Osteocyte (in vitro differentiated cells): ENCODE measurements at places on chromosomes 11 and 22. TPM values are rescaled to one million over a fixed set of nuclear protein-coding genes. Genes with fewer than 3 reads are reported as not detected.

MAJIN gene
- not detected in 2 replicates for total RNA-seq

DUSP8 gene
- 5.4 and 7.7 TPM in 2 replicates for total RNA-seq

PARVG gene
- total RNA-seq: not detected in 2 replicates

TMEM191B gene
- total RNA-seq: 0.70 TPM in 1 of 2 replicates, not detected in the other

MAP6 gene
- 2.3 and 3.0 TPM in 2 replicates for total RNA-seq

GRCh38 chr11:62850911-62851806 is 11.8 kb upstream of the WDR74 start:
- H3K27ac ChIP-seq: no peak overlapping the region
- no peak overlapping the region for H3K4me3 ChIP-seq
- no peak for DNase-seq
- peaks cover 37% of the 10 kb centered on the region for H3K36me3 ChIP-seq
- no peaks in the 10 kb centered on the region for H3K27me3 ChIP-seq
- H3K4me1 ChIP-seq: peaks cover 30% of the 10 kb centered on the region

DNA sequence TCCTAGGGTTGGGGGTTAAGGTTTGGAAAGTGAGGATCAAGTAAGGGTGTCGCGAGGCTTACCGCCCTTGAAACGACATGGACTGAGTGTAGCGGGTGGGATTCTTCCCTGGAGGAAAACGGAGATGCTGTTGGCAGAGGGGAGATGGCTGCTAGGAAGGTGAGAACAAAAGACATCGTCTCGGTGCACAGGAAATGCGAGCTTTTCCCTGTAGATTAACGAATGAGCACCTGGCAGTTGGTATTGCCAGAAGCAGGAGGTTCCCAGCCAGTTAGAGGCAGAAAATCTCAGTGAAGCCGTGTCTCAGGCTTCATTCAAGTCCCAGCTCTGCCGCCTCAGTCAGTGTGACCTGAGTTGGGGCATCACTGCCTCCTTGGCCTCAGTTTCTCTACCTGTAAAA is 1.4 kb upstream of the LHFPL7 start:
- peaks cover 3% of the 10 kb centered on the region for H3K4me1 ChIP-seq
- no peaks in the 10 kb centered on the region for H3K36me3 ChIP-seq
- H3K4me3 ChIP-seq: no peak overlapping the region
- DNase-seq: no peak

DNA sequence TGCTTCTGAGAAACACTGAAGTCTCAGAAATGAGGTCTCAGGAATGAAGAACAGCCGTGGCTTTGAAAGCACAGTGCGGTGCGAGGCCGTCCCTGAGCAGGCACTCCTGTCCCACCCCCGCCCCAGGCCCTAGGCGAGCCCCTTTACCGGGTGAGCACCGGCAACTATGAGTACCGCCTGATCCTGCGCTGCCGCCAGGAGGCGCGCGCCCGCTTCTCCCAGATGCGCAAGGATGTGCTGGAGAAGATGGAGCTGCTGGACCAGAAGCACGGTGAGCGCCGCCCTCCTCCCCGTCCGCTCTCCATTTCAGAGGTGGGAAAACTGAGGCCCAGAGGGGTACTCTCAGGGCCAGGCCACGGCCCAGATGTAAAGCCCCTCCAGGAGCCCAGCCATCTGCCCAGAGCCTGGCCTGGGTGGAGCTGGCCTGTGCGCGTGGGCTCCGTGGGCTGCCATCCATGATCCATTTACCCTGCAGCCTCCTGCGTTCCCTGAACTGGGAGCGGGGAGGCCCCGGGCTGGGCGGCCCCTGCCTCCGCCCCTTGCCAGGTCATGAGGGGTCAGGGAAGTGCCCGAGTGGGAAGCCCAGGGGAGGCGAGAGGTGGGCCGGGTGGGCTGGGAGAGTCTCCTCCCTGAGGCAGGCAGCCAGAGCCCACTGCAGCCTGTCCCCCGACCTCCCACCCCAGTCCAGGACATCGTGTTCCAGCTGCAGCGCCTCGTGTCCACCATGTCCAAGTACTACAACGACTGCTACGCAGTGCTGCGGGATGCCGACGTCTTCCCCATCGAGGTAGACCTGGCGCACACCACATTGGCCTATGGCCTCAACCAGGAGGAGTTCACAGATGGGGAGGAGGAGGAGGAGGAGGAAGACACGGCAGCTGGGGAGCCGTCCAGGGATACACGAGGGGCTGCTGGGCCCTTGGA is 9.5 kb downstream of the SLC16A8 start:
- H3K27me3 ChIP-seq: no peaks in the 10 kb centered on the region
- DNase-seq: no peak
- no peak overlapping the region for H3K4me3 ChIP-seq

DNA sequence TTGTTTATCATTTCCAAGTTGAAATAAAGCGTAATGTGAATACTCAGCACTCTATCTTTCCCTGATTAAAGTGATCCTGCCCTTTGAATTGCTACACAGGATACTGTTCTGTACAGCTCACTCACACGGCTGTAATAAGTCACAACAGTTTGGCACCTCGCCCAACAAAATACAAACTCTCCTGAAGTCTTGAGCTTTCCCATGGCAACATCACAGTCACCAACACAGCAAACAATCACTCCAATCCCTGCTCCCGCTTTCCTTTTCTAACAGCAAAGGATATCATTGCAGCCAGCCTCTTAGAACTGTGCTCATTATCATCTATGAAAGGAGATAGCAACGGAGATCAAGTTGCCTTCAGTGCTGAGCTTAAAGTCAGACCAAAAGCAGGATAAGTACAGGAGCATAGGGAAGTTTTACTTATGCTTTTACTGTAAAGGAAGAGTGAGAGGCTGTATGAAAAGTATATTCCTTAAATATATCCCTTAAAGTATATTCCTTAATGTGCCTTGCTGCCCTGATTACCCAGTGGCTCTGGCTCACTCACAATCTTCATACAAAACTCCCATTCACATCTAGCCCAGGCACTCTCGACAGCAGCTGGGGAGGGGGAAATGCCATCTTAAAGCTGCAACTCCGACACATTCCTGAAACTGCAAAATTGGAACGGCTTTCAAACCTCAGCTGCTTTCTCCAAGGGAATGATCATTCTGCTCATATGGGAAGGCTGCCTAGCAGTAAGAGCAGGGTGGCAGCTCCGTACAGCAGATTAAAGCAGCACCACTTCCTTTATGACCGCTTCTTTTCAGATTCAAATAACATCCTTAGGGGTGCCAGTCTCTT is 35.8 kb downstream of the MAML2 start:
- H3K4me1 ChIP-seq: peaks cover 87% of the 10 kb centered on the region
- H3K36me3 ChIP-seq: no peaks in the 10 kb centered on the region
- peak overlapping the region; percentile 98 for H3K27ac ChIP-seq
- peak overlapping the region; percentile 69 for H3K4me3 ChIP-seq
- H3K27me3 ChIP-seq: no peaks in the 10 kb centered on the region

- DNase-seq: no peak
- H3K4me3 ChIP-seq: no peak overlapping the region
Observed at GRCh38 chr22:19503869-19504268, 20.3 kb downstream of the CLDN5 start.

DNA sequence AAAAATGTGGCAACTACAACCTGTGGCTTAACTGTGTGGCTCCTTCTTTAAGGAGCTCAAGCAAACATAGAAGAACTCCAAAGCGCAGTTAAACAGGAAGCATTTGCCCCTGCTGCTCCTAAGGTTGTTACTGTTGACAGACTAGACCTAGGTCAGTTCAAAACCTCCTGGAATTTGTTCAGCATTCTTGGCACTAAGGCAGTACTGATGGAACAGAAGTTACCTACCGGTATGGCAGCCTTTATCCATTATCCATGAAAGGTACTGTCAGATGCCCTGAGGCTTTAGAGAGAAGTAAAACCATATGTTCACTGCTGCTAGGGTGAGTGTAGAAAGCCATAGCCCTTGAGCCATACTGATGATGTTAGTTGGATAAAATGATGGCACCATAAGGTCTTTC is 916.5 kb upstream of the FAT3 start:
- H3K36me3 ChIP-seq: no peaks in the 10 kb centered on the region
- no peak for DNase-seq
- H3K27ac ChIP-seq: no peak overlapping the region
- H3K4me1 ChIP-seq: peaks cover 16% of the 10 kb centered on the region

DNA sequence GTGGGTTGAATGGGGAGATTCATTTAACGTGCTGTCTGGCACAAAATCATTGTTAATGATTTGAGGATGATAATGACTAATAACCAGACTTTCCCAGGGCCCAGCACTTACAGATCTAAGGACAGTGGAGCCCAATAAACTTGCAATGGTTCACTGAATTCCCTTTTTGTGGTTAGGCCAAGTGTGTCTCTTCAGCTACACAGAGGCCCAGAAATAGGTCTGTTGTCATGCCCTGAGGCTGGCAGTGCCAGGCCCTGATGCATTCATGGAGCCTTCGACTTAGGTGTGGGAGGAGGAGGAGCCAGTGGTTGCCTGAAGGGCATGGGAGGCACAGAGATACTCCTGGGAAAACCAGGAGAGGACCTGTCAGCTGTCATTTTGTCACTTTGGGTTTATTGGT is 56.1 kb downstream of the KIAA1671 start:
- no peak for DNase-seq
- no peaks in the 10 kb centered on the region for H3K36me3 ChIP-seq
- H3K4me3 ChIP-seq: no peak overlapping the region
- H3K4me1 ChIP-seq: peaks cover 3% of the 10 kb centered on the region
- H3K27me3 ChIP-seq: no peaks in the 10 kb centered on the region
- no peak overlapping the region for H3K27ac ChIP-seq

DNA sequence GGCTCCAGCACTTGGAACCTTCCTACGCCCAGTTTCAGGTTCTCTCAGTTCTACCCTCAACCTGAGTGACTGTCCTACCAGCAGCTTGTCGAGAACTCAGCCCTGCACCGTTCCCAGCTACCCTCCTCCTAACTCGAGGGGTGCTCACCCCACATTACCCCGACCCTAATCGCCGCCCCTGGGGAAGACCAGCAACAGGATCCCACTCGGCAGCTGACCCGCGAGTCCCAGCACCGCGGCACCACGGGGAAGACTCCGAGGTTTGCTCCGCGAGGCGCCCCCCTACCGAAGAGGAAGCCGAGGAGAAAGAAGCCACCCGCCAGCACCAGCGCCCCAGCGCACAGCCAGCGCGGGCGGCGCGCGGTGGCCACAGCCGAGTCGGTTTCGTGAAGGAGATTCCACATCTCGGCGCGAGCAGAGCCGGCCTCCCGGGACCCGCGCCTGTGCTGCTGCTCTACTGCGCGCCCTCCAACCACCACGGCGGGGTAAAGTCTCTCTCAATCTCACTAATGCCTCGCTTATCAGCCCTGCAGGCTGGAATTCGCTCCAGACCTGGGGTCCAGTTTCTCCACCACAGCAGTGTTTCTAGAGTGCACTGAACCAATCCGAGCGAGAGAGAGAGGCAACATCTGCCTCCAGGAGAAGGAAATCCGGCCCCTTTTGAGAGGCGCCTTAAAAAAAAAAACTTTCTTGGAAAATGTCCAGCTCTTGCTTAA is at the start of gene FOLH1:
FOLH1 (minus strand) TSS at position 597 of the 716 bp plus-strand sequence; CDS start at position 404, 193 bp downstream.
- no peak within 1 kb of the TSS for H3K27ac ChIP-seq
- no peaks in the 10 kb centered on the region for H3K27me3 ChIP-seq
- peak; percentile 84 for DNase-seq
- H3K4me3 ChIP-seq: no peak within 1 kb of the TSS
- H3K4me1 ChIP-seq: no peaks in the 10 kb centered on the region

DNA sequence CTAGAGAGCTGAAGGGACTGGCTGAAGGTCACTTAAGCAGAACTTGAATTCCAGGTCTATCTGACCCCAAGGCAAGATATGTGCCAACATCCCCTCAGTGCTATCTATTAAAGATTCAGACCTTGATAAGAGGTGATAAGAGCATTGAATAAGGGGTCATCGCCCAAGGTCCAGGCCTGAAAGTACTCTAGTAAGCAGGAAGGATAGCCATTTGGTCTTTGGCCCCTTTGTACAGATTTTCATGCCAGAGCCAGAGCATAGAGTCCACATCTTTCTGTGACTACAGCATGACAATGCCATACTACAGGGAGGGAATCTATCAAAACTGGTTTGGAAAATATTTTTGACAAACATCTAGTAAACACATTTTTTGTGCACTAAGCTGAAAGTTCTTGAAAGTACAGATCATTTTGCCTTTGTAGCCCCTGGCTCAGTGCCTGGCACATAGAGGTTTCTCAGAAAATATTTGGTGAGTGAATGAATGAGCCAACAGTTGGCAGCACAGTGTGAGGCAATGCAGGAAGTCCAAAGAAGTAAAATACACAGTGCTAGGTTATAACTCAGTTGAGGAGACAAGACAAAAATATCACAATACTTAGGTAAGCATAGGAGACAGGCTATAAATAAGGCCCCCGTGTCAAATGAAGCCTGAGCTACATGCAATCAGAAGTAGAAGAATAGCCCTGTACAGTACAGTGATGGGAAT is 15.1 kb upstream of the RRAS2 start:
- DNase-seq: no peak
- no peaks in the 10 kb centered on the region for H3K36me3 ChIP-seq
- H3K27ac ChIP-seq: no peak overlapping the region
- no peaks in the 10 kb centered on the region for H3K27me3 ChIP-seq
- peaks cover 21% of the 10 kb centered on the region for H3K4me1 ChIP-seq

GRCh38 chr11:94700622-94701021 is 67.5 kb upstream of the AMOTL1 start:
- H3K4me3 ChIP-seq: no peak overlapping the region
- peaks cover 56% of the 10 kb centered on the region for H3K27me3 ChIP-seq
- DNase-seq: no peak
- no peaks in the 10 kb centered on the region for H3K36me3 ChIP-seq
- H3K4me1 ChIP-seq: no peaks in the 10 kb centered on the region

DNA sequence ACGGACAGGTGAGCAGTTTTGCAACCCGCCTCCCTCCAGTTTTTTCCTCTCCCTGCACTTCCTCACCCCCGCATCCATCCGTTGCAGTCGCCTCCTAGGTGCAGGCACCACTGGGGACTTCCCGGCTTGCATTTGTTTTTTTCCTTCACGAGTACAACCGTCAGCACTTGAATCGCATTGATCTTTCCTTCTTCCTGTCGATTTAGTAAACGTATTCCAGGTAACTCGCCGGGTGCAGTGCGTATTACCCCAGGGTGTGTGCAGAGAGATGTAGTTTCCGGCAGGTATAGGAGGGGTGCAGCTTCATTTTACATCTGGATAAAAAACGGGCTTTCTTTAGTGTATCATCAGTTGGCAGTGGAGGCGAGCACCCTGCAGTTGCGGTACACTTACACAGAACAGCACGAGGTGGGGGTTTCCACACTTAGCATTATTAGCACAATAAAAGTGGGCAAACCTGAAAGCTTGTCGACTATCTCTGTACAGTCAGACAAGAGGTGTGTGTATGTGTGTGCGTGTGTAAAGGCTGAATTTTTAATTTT is at the start of gene SORL1-AS1:
SORL1-AS1 (minus strand) TSS at position 359 of the 542 bp plus-strand sequence.
- no peak for DNase-seq
- H3K4me3 ChIP-seq: peak within 1 kb of the TSS; percentile 76
- no peaks in the 10 kb centered on the region for H3K36me3 ChIP-seq
- peaks cover 68% of the 10 kb centered on the region for H3K27me3 ChIP-seq
- H3K4me1 ChIP-seq: peaks cover 7% of the 10 kb centered on the region
- no peak within 1 kb of the TSS for H3K27ac ChIP-seq
